ENCODE measurements at places on chromosomes 12 and 14. TPM values are rescaled to one million over a fixed set of nuclear protein-coding genes. Genes with fewer than 3 reads are reported as not detected.

The OR4K2 gene
- total RNA-seq = not detected

The DPPA3 gene
- total RNA-seq = not detected

The ADIPOR2 gene
- total RNA-seq = 83.8 TPM

The AGAP2 gene
- 5.7 TPM for total RNA-seq

The KLC1 gene
- total RNA-seq = 171 TPM

DNA sequence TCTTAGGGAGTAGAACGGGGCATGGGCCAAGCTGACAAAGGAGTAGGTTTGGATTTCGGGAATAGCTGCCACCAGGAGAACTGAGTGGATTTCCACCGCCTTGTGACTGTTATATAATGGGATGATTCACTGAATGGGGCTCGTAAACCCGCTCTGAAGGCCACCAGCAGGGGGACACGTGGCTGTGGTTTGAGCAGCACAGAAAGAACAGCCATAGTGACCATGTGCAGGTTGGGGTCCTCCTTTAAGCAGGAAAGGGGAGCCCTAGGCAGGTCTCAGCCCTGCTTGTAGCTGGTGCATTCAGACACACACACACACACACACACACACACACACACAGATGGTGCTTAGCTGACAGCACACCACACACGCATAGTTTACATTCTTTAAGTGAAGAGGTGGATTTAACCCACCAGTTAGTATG lies 8.6 kb upstream of the ASB2 start:
- peak; percentile 27 for DNase-seq

GRCh38 chr12:90954921-90955320 lies at the start of gene CCER1:
Gene CCER1, minus strand, starts transcription at chr12:90955176. Its CDS starts 434 bp downstream, at chr12:90954742.
- no peak for DNase-seq

- DNase-seq = peak; percentile 81
These were observed 895 bp upstream of the CCDC88C start for GRCh38 chr14:91418387-91419043.

DNA sequence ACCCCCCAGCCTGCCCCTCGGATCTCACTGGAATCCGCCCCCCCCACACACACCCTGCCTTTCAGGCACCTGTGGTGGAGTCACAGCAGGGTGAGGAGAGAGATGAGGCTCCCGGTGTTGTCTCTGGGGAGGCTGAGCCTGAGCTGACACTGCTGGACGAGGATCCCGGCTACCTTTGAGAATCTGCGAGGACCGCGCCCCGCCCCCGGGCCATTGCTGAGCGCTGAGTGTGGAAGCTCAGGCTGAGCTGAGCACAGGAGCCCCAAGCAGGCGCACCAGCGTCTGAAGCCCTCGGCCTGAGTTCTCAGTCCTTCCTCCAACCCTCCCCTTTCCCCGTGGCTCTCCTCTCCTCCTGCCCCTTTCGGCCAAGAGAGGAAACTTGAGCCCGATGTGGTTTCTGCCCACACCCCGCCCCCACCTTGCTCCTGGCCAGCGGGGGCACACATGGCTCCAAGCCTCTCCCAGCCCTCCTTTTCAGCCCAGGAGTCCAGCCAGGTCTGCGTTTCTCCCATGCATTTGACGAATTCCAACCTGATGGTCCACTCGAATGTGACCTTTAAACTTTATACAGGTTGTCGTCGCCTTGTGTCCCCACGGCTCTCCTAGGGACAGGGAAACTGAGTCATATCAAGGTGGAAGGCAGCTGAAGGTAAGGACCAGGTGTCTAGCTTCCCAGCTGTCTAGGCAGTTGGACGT lies at the start of gene NFE2:
NFE2 (minus strand) TSS at position 284 of the 696 bp plus-strand sequence. CDS start 5,767 bp downstream, outside the sequence.
- DNase-seq = peak; percentile 86

DNA sequence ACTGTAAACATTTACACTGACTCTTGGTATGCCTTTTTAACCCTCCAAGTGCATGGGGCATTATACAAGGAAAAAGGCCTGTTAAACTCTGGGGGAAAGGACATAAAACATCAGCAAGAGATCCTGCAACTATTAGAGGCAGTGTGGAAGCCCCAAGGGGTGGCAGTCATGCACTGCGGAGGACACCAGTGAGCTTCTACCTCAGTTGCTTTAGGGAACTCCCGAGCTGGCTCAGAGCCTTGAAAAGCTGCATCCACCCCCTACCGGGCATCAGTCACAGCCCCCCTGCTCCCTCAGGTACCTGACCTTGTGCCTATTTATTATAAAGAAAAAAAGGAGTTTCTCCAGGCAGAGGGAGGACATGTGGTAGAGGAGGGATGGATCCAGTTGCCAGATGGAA lies 695.6 kb upstream of the LMO3 start:
- DNase-seq = no peak

DNA sequence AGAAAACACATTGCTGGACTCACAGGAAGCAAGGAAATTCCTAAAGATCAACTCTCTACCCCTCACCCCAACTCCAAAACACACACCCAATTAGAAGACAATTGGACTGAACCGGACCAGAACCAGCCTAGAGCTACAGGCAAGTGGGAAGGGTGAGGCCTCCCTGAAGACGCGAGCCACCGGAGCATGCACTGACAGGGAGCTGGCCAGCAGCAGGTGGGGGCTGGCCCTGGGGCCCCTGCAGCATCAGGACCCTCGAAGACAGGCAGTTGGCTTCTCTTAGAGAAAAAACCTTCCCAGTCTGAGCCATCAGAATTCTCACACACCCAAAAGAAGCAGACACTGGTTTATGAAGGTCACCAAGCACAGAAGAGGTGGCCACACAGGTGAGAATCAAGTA lies 209.5 kb upstream of the DIO3 start:
- DNase-seq = no peak

GRCh38 chr12:11755302-11755930 lies 105.9 kb downstream of the ETV6 start:
- no peak for DNase-seq

DNA sequence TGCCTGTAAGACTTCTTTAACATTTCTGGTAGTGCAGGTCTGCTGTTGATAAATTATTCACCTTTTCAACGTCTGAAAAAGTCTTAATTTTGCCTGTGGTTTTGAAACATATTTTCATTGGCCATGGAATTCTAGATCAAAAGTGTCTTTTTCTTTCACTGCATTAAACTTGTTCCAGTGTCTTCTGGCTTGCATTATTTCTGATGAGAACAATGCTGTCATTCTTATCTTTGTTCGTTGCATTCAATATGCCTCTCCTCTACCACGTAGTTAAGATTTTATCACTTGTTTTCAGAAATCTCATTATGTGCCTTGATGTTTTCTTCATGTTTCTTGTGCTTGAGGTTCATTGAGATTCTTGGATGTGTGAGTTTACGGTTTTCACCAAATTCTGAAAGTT lies 13.4 kb upstream of the KIF26A start:
- no peak for DNase-seq

- no peak for DNase-seq
These were observed 65.3 kb downstream of the DPF3 start for GRCh38 chr14:72828604-72829003.

- DNase-seq = no peak
These were observed 9.6 kb downstream of the CBX5 start for GRCh38 chr12:54270345-54270744.
